ENCODE measurements at places on chromosomes 6 and 20. TPM values are rescaled to one million over a fixed set of nuclear protein-coding genes. Genes with fewer than 3 reads are reported as not detected.

- no peaks in the 10 kb centered on the region for H3K27me3 ChIP-seq
- peaks cover 27% of the 10 kb centered on the region for H3K4me1 ChIP-seq
- H3K27ac ChIP-seq, result peak overlapping the region; percentile 13
- no peak overlapping the region for H3K4me3 ChIP-seq
These were observed 3.3 kb downstream of the EIF2S2 start for GRCh38 chr20:34108616-34109174.

C6orf132 gene
- total RNA-seq, result 2.9 TPM

- H3K36me3 ChIP-seq, result no peaks in the 10 kb centered on the region
- H3K27ac ChIP-seq, result peak overlapping the region; percentile 8
- DNase-seq, result peak; percentile 50
- no peaks in the 10 kb centered on the region for H3K27me3 ChIP-seq
- peaks cover 14% of the 10 kb centered on the region for H3K4me1 ChIP-seq
- H3K4me3 ChIP-seq, result no peak overlapping the region
These were observed 114.5 kb downstream of the SLC22A3 start for GRCh38 chr6:160462551-160463109.

- H3K27ac ChIP-seq, result no peak overlapping the region
- no peaks in the 10 kb centered on the region for H3K36me3 ChIP-seq
- no peaks in the 10 kb centered on the region for H3K4me1 ChIP-seq
- H3K27me3 ChIP-seq, result no peaks in the 10 kb centered on the region
- H3K4me3 ChIP-seq, result no peak overlapping the region
These were observed 67.5 kb upstream of the AFDN start for GRCh38 chr6:167759206-167759605.

DNA sequence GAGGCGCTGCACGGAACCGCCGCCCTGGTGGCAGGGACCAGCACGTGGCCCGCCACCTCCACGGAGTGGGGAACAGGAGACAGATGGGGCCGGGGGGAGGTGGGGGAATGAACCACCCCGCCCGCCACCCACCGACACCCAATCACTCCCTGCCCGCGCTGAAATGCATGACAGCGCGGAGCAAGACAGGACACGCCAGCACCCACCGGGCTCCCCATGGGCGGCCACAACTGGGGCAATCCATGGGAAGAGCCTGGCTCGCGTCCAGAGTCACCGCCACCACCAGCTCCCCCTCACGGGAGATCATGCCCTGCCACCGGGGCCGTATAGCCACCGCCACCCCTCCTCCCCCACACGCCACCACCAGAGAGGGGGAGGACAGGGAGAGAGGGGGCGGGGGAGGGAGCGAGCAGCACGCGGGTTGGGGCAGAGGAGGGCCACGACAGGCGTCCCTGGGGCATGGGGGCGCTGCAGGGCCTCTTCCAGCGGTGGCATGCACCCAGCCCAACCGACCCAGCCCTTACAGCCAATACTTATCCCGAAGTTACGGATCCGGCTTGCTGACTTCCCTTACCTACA, 744.3 kb upstream of the DEFB115 start:
- no peaks in the 10 kb centered on the region for H3K4me1 ChIP-seq
- H3K27ac ChIP-seq, result no peak overlapping the region
- DNase-seq, result peak; percentile 58
- no peak overlapping the region for H3K4me3 ChIP-seq
- no peaks in the 10 kb centered on the region for H3K36me3 ChIP-seq

DNA sequence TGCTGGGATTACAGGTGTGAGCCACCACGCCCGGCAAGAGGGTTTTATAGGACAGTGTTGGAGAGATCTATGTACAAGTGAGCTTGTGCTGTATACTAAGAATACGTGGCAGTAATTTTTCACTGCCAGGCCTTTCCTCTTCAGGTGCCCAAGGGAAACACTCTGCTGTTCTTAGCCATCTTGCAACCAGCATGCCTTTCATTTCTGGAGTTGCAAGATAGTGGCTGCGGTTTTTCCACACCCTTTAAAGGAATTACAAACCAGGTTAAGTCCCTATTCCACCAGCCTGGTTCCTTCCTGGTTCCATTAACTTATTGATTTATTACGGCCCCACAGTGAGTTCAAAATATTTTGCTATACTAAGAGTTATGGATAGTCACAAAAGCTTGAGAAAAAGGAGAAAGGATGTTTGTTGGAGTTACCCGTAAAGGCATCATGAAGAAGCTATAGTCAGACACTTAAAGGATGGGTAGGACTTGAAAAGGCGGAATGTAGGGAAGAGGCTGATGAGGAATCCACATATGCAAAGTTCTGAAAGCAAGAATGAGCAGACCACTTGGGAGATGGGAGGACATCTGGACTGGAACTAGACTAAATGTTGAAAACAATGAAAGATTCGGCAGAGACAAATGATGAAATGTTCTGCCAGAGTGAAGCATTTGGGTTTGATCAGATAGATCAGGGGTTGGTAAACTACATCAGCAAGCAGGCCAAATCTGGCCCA, 61.4 kb upstream of the ASIP start:
- no peak for DNase-seq
- no peaks in the 10 kb centered on the region for H3K4me1 ChIP-seq
- H3K27me3 ChIP-seq, result peaks cover 19% of the 10 kb centered on the region
- H3K4me3 ChIP-seq, result no peak overlapping the region
- H3K36me3 ChIP-seq, result no peaks in the 10 kb centered on the region

- no peaks in the 10 kb centered on the region for H3K36me3 ChIP-seq
- H3K27me3 ChIP-seq, result peaks cover 6% of the 10 kb centered on the region
- peaks cover 8% of the 10 kb centered on the region for H3K4me1 ChIP-seq
- DNase-seq, result no peak
- H3K27ac ChIP-seq, result no peak overlapping the region
- H3K4me3 ChIP-seq, result no peak overlapping the region
These were observed 155.1 kb upstream of the MLIP start for GRCh38 chr6:53956068-53956711.

GRCh38 chr20:57609086-57609841, 11.0 kb downstream of the ZBP1 start:
- no peaks in the 10 kb centered on the region for H3K4me1 ChIP-seq
- peaks cover 4% of the 10 kb centered on the region for H3K27me3 ChIP-seq
- H3K36me3 ChIP-seq, result no peaks in the 10 kb centered on the region
- H3K4me3 ChIP-seq, result no peak overlapping the region
- no peak overlapping the region for H3K27ac ChIP-seq

XKR7 gene
- total RNA-seq, result under 0.01 TPM

Data from osteoblast (primary cell).